ENCODE measurements at places on chromosomes 2 and 18.

DNA sequence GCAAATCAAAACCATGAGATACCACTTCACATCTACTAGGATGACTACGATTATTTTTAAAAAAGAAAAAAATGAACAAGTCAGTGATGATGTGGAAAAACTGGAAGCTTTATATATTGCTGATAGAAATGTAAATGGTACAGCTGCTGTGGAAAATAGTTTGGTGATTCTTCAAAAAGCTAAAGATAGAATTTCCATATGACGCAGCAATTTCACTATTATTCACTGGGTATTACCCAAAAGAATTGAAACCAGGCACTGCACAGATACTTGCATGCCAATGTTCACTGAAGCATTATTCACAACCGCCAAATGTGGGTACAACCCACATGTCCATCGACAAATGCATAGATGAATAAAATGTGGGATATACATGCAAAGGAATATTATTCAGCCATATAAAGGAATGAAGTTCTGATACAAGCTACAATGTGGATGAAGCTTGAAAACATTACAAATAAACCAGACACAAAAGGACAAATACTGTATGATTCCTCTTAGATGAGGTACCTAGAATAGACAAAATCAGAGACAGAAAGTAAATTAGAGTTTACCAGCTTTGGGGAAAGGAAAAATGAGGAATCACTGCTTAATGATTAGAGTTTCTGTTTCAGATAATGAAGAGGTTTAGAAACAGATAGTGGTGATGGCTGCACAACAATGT, 11.1 kb downstream of the RTTN start:
- no peak for DNase-seq

DNA sequence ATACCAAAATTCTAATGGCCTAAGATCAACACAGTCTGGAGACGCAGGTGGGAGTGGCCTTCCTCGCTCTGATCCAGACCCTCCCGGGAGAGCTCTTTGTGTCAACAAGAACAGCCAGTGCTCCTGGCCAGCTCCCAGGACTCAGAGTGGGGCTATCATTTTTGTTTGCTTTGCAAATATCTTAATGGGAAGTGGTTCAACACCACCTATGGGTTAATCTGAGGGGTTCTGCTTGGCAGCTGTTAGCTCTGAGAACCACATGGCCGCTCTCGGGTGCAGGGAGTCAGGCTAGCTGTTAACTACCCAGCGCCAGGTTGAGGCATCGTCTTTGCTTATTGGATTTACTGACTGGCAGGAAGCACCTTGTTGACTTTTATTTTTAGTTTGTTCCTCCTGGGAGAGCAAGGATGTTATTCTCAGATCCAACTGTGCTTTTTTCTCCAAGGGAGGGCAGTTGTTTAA, 184.8 kb upstream of the SP5 start:
- DNase-seq, result peak; percentile 44

- no peak for DNase-seq
These were observed 91.7 kb downstream of the KLF7 start for GRCh38 chr2:207073801-207074678.

- no peak for DNase-seq
These were observed 331.2 kb upstream of the MYT1L start for GRCh38 chr2:2662037-2662846.

DNA sequence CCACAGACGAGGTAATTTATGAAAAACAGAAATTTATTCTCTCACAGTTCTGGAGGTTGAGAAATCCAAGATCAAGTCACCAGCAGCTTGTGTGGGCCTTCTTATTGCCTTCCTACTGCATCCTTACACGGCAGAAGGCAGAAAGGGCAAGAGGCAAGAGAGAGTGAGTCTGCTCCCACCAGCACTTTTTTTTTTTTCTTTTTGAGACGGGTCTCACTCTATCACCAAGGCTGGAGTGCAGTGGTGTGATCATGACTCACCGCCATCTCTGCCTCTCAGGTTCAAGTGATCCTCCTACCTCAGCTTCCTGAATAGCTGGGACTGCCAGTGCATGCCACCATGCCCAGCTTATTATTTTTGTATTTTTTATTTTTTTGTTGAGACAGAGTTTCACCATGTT, 78.5 kb upstream of the HK2 start:
- DNase-seq, result no peak

DNA sequence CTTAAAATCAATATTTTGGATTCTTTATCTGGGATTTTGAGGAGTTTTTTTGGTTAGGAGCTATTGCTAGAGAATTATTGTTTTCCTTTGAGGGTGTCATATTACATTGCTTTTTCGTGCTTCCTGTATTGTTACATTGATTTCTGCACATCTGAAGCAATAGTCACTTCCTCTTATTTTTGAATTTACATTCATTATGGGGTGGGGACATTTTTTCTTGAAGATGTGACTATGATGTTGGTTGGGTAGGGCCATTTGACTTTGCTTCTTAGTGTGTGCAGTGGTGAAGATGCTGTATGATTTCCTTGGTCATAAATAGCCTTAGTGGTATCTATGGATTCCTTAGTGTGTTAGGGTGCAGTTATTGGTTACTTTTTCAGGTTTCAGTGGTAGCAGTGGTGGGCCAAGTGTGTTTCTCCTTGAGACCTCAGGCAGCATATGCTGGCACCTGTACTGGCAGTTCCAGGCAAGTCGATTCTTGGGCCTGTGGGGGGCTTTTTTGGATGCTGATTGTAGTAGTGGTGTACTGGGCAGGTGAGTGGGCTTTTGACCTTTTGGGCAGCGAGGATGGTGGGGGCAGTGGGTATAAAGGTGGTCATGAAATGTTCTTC, 61.8 kb downstream of the ARHGAP25 start:
- DNase-seq, result no peak

- no peak for DNase-seq
These were observed 416.5 kb downstream of the SLC4A3 start for GRCh38 chr2:220043990-220044335.

DNA sequence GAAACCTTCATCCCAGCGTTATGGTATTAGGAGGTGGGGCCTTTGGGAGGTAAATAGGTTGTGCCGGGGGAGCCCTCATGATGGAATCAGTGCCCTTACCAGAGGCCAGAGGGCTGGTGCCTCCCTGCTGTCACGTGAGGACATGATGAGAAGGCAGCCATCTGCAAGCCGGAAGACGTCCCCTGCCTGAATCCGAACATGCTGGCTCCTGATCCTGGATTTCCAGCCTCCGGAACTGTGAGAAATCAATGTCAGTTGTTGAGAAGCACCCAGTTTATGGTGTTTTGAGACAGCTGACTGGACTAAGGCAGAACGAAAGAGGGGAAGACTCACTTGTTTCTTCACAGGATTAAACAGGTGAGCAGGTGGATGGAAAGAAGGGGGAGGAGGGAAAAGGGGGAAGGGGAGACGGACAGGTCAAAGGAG, 13.0 kb upstream of the KLF11 start:
- DNase-seq, result no peak

DNA sequence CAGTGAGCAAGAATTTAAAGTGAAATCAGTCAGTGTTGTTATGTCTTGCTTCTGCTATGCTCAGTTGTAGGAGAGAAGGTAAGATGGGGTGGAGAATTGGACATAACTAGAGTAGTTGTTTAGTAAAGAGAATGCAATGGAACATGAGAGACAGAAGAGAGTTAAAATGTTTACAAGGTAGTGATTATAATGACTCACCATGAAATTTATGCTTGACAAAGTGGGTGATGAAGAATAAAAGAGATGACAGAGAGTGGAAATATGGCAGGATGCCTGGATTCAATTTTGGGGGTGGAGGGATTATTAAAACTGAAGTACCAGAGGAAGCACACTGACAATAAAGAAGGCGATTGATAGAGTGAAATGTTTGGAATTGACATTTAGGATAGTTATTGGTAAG, 10.6 kb downstream of the SCG2 start:
- DNase-seq, result no peak

DNA sequence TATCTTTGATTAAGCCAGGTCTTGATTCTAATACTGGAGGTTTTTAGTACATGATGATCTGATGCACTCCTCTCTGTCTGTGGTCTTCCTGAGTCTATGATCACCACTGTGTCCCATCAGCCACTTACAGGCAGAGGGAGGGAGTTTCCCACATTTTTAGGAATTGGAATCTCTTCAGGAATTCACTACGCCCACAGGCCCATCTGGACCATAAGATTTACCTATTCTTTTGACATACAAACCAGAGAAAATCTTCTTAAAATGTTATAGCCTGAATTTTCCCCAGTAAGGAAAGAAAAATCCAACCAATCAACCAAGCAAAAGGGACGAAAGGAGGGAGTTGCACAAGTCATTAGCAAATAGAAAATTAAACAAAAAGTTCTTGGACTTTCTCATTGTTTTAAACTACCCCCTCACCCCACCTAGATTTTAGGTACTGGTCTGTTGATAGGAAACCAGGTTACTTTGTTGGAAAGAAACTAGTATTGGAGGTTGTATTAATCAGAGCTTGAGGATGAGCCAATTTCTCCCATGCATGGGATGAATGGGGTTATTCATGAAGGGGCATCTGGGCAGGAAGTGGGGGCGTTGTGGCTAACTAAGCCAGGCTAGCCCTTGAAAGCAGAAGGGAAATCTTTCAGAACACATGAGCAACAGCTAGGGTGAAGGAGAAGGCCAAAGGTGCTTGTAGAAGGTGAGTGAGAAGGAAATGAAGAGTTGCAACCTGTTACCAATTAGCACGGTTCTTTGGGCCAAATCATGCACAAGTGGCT, 328.2 kb upstream of the MEX3C start:
- DNase-seq, result no peak

- DNase-seq, result no peak
These were observed 118.5 kb downstream of the GALNT3 start for GRCh38 chr2:165675551-165675968.

- no peak for DNase-seq
These were observed 2.9 kb downstream of the MXD1 start for GRCh38 chr2:69917852-69918251.

GRCh38 chr2:46184794-46185583, 112.2 kb upstream of the EPAS1 start:
- no peak for DNase-seq

GRCh38 chr18:79478484-79479115, 82.9 kb downstream of the NFATC1 start:
- no peak for DNase-seq

- DNase-seq, result no peak
These were observed 85.1 kb upstream of the HAAO start for GRCh38 chr2:42877511-42877910.

DNA sequence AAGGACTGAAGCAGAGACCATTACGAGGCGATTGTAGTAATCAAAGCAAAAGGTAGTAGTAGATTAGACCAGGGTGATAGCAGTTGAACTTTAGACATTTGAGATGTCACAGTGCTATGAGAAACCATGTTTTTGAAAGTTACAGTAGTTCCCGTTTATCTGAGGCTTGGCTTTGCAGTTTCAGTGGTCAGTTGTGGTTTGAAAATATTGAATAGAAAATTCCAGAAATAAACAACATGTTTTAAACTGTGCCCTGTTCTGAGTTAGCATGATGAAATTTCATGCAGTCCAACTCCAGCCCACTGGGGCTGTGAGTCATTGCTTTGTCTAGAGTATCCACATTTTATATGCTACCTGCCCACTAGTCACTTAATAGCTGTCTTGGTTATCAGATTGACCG, 47.5 kb downstream of the ZNF638 start:
- DNase-seq, result peak; percentile 15

- DNase-seq, result no peak
These were observed 62.3 kb upstream of the ZFP36L2 start for GRCh38 chr2:43288417-43289305.

DNA sequence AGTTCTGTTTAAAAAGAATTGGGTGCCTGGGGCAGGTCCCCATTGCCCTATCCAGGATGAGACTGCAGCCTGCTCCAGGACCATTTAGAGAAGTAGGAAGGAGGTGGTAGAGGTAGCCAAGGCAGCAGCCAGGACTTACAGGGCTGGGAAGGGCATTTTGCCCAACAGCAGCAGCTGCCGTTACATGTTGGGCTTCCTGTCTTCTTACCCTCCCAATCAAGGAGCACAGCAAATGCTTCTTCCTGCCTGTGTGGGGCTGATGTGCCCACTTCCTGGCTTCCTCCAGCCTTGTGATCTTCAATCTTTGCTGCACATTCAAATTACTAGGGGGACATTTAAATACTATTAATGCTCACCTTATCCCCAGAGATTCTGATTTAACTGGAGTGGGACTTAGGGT, 112.0 kb downstream of the QPCT start:
- no peak for DNase-seq

GRCh38 chr2:205786976-205787375, 104.7 kb downstream of the NRP2 start:
- DNase-seq, result no peak

- DNase-seq, result no peak
These were observed 18.2 kb upstream of the TMEM247 start for GRCh38 chr2:46461011-46461674.

DNA sequence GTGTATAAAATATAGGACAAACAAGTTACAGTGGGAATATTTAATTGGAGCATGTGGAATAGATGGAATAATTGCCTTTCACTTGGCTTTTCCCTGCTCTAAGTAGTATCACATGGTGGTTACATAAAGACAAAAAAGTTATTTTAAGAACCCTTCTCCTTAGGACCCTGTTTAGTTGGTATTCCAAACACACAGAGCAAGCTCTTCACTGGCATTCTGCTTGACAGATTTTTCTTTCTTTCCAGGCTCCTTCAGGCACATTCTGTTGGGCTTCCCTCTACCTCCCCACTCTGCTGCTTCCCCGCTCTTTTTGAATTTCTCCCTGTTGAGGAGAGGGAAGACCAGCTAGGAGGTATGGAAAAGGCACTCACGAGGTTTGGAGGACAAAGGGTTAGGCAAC, 29.0 kb upstream of the DARS1 start:
- DNase-seq, result no peak

GRCh38 chr2:101679037-101679726, 18.3 kb upstream of the MAP4K4 start:
- no peak for DNase-seq

DNA sequence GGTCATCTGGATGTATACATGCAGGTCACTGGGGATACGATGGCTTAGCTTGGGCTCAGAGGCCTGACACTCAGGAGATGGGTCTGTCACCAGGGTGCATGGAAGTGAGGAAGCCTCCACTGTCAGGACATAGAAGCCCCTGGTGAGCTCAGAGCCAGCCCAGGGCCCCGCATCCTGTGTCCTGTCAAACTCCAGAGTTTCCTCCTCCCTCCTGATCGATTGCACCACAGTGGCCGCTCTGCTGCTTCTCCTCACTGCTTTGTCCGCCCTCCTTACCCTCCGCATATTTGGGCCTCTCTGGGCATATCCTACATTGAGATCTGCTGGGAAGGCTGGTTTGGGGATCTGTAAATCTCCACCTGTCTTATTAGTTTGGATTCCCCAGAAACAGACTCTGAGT, 37.5 kb upstream of the ATG16L1 start:
- no peak for DNase-seq
